ENCODE measurements at places on chromosomes 5 and 9.

- DNase-seq, result no peak
These were observed 729 bp upstream of the RORB start for GRCh38 chr9:74496406-74496805.

DNA sequence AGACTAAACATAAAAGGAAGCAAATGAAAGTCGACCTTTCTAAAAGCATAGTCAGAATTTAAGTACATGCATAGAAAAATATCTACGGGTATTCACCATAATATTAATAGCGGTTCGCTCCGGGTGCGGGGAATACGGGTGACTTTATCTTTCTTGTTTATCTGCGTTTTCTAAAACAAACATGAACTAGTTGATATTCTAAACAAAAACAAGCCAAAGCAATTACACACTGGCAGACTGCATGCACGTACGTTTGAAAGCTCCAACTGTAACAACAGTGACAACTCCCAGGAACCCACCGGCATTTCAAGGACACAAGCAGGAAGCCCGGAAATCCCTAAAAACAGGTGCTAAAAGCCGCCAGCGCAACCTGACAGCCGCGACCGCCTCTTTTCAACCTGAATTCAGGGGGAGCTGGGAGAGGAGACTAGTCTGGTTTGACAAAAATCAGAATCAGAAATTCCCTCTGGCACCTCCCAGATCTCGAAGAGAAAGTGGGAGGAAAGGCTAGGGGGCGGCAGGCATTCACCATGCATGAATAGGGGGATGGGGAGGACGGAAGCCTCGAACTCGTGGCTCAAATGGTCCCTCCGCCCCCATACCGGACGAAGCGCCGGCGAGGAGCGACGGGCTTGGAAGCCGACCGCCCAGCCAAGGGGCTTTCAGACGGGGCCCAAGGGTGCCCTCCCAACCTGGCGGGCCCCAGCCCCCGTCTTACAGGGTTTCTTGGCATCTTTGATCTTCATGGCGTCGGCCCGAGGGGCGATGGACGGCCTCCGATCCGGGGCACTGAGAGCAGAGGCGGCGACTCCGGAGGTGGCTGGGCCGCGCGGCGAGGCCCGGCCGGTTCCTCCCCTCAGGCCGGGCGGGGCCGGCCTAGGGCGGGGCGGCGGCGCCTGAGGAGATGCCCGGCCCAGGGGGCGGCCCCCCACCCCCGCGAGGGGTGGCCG is at the start of gene PANK3:
PANK3 (minus strand) TSS at position 831 of the 950 bp plus-strand sequence; CDS start at position 746, 85 bp downstream.
- DNase-seq, result peak; percentile 37

- no peak for DNase-seq
These were observed 166.9 kb upstream of the KLF9 start for GRCh38 chr9:70581214-70581954.

DNA sequence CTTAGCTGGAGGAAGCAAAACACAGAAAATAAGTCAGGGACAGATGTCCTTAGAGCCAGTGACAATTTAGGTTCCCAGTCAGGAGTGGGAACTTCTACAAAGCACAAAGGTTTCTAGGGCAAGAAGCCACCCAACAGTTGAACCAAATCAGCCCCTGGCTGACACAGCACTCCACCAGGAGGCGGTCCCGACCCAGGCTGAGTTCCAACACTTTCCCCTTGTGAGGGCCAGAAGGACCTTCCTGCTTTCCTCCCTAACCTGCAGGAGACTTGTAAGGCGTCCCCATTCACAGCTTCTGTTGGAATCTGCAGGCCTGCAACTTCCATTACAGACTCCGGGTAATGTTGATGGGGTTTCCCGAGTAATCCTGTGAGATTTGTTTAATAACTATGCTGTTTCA is 416.4 kb upstream of the IRX1 start:
- DNase-seq, result no peak

DNA sequence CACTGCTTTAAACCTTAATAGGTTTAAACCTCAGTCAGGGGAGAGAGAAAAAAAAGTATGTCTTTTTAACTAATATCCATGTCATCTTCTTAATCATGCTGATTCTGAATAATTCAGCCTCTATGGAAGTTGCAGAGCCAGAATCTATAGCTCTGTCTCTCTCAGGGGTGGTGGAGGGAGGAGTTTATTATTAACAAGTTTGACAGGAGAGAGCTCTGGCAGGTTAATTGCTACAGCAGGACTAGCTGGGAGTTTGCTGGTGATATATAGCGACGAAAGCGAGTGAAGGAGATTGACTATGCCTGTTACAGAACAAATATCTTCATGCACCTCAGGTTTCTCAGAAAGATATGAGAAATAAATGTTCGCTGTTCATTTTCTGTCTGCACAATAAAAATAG is 586.4 kb downstream of the TLE4 start:
- DNase-seq, result no peak

- DNase-seq, result no peak
These were observed 38.6 kb downstream of the AMBP start for GRCh38 chr9:114039484-114039883.

- no peak for DNase-seq
These were observed 5.3 kb upstream of the SUSD1 start for GRCh38 chr9:112180387-112180881.

- DNase-seq, result peak; percentile 66
These were observed 147.3 kb downstream of the ACTL7B start for GRCh38 chr9:108708448-108708847.

DNA sequence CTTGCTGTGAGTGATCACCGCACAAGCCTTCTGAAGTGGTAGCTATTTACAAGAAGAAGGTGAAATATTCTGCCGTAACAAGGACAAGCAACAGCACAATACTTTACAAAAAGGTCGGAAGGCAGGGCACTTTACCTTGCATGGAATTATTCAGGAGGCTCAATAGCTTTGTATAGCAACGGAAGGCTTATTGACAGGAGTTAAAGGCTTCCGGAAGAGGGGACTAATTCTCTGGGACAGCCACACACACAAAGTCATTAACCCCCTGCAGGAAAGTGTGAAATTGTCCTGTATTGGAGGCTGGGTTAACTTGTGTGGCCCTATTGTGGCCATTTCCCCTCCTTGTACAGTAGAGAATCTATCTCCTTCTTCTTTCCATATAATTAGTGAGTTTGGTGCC is 199.3 kb upstream of the SEMA6A start:
- no peak for DNase-seq

DNA sequence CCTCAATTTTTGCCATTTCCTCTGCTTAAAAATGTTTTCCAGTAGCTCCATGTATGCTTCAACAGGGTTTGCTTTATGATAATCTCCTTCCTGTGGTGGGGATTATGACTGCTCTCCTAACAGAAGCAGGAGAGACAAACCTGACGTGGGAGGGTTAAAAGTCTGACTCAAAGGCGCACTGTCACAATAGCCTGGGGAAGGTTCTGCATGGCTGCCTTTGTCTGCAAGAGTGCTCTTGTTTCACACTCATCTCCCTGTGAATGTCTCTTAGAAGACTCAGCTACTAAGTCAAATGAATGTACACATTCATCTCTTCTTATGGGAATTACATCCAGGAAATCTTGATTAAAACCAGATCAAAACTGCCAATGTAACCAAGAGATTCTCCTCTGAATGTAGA is 90.9 kb upstream of the MTAP start:
- DNase-seq, result no peak

DNA sequence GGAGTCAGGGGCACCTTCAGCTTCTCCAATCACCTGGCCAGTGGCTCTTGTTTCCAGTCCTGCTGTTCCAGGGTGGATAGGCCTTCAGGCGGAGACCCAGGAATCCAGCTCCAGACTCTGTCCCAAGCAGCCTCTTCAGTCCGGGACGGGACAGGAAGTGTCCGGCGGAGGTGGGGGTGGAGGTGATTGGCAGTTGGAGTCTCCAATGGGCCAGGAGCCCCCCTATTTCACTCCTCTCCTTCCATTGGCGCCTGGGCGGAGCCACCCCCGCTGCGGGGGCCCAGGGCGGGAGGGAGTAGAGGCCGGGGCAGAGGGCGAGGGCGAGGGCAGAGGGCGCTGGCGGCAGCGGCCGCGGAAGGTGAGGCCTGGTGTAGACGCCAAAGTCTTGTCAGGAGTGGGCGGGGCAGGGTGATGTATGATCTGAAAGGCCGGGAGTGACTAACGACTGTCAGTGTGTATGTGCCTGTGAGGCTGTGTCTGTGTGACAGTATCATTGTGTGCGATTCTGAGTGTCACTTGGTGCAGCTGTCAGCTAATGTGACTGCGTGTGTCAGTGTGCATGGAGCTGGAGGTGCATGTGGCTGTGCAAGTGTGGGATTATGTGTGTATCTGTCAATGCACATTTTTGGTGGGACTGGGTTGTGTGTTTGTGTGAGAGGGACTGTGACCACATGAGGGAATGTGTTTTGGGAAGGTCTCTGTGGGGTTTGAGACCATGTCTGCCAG is at the start of gene IL11RA:
IL11RA (plus strand) TSS at position 310 of the 726 bp plus-strand sequence. CDS start 3,033 bp downstream, outside the sequence.
- DNase-seq, result peak; percentile 84

- DNase-seq, result no peak
These were observed 11.9 kb downstream of the GRIN1 start for GRCh38 chr9:137150617-137151457.

DNA sequence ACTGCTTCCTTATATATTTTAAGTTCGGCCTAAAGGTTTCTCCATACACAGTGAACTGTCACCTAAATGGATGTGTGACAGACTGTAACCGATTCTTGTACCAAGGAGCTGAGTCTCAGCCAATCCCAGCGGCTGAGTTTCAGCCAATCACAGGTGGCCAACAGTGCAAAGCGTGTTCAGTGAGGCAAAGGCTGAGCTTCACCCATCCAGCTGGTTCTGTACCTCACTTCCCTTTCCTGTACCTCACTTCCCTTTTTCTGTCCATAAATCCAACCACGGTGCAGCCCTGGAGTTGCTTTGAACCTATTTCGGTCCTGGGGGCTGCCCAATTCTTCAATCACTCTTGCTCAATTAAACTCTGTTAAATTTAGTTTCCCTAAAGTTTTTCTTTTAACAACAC is 15.7 kb upstream of the TBC1D9B start:
- DNase-seq, result no peak

GRCh38 chr9:80437091-80437640 is 865.4 kb downstream of the TLE4 start:
- no peak for DNase-seq

DNA sequence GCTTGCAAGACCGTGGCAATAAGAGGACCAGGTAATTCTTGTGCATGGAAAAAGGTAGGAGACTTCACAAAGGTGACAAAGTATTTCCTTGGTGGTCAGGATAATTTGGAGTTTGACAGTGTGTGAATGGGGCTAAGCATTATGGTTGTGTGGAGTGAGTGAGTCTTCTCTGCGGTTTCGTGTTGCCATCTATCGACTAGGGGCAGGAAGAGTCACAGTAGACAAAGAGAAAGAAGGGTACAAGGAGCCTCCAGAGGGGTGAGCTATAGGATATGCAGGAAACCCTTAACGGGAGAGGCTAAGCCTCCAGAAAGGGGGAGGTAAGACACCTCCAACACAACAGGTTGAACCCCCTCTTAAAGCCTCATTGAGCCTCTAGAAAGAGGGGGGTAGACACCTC is 64.0 kb upstream of the RANBP6 start:
- DNase-seq, result no peak

- DNase-seq, result no peak
These were observed 249.2 kb upstream of the IRX2 start for GRCh38 chr5:3000631-3001030.

GRCh38 chr5:179505636-179506261 is 44.6 kb upstream of the RUFY1 start:
- no peak for DNase-seq

DNA sequence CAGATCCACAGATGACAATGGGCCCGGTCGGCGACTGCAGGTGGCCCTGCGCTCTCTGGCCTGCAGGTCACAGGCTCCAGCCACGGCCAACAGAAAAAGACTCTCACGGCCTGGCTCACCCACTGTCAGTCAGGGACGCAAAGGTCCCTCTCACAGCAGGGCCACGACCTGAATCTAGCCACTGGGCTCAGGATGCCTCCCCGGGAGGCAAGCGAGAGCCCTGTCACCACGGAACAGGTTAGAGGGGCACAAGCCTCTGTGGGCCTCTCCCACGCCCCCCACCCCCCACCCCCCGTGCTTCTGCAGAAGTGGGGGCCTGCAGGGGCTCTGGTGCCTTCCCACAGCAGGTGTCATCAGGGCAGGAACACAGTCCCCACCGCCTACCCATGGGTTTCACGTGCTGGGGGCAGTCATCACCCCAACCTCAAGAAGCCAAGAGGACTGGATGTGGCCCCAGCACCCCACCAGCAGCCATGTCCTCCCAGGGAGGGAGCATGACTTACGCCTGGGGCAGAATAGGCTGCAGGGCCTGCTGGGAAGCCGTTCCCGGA is 17.3 kb upstream of the EGFL7 start:
- no peak for DNase-seq

DNA sequence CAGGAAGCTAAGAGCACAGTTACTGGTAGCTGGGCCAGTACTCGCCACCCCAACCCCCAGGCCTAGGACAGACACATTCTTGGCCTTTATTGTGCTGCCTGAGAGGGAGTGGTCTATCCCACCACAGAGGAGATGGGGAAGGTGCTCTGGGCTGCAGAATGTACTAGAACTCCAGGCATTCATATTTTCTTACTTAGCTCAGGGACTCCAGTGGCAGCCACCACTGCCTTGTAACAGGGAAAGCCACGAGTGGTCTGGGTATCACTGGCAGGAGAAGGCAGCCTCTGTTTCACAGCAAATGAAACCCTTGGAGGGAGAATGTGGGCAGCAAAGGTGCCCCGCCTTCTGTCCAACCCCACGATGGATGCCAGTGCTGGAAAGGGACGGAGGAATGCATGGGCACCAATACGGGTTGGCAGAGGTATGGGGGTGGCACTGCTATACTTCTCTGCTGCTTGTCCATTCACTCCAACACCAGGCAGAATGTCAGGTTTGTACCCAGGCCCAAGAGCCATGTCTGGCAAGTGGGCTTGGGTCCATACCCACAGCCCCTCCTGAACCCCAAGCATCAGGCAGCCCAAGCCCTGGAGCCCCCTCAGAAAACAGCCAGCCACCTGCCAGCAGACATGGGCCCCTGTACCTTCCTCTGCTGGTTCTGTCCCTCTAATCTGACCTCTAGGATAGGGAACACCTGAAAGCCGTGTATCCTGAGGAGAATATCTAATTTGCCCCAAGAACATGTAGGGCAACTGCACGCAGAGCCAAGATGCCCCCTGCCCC is 4.6 kb downstream of the SEPTIN8 start:
- DNase-seq, result no peak

DNA sequence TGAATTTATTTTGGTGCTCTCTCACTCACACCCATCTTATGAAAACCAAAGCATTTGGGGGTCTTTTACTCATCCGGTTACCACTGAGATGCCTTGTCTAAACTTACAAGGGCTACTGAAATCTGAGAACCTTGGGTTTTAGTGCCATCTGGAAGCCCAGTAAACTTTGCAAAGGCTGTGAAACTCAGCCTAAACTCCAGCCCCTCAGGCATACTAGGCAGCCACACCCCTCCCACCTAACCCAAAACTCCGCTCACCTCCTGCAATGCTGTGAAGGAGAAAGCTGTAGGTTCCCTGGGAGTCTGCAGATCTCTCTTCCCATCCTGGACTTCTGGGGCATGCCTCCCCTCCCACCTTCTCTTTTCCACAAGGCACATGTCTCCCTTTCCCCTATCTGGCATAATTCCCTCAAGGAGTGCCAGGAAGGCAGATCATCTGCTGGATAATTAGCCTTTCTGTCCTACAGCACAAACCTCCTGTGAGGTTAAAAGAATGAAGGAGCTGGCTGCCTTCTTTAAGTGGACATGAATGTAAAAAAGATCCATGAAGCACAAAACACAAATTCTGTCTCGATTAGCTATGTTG is 71.5 kb upstream of the ANXA1 start:
- DNase-seq, result no peak

GRCh38 chr5:35847961-35848360 is 8.7 kb upstream of the IL7R start:
- no peak for DNase-seq
